ENCODE measurements at places on chromosomes 2 and 18.
A peak's percentile ranks its signal among the peaks of the same experiment; 100 is the strongest.

DNA sequence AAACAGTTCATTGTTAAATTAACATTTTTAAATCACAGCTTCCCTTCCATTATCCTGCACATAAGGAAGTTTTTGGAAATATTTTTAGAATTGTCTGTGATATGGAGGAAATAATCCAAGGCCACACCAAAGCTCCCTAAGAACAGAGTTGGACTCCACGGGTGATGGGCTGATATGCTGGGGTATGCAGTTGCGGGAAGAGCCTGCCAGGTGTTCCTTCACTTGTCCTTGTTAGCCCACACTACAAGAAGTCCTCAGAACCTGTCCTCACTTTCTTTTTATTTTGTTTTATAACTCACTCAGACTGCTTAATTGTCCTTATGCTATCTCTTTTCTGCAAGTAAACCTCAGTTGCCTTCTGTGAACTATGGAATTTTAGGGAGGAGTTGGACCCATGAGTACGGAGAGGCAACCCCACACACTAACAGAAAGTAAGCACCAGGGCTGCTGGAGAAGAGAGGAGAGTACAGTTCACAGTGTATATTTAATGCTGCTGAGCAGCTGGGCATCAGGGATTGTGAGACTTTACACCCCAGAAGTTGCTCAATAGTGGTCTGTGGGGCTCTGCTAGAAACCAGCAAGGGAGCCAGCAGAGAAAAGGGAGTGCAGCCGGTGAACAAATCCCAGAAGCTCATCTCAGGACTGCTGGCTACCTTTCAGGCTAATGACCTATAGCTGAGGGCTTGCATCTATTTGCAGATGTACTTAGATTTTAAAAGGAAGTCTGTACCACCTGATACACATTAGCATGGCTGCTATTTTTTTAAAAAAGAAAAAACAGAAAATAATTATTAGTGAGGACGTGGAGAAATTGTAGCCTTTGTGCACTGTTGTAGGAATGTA lies 280.1 kb upstream of the STON1 start:
- DNase-seq = peak; percentile 57

- peak; percentile 61 for DNase-seq
Observed at GRCh38 chr2:215828528-215829184, 184.7 kb downstream of the MREG start.

DNA sequence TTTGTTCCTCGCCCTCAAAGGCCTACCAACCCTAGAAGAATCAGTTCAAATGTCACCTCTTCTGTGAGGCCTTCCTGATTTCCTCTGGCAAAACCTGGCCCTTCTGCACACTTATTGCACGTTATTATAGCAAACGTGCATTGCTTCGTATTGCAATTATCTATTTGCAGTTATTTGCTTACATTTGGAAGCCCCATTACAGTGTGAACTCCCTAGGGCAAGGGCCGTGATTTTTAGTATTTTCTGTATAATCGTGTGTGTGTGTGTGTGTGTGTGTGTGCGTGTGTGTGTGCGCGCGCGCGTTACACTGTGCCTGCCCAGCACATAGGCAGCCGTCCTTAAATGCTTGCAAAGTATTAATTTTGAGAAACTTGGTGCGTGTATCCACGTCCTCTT lies 460 bp upstream of the SEMA4F start:
- DNase-seq = no peak

GRCh38 chr2:222730366-222730999 lies 59.0 kb downstream of the MOGAT1 start:
- DNase-seq = no peak

DNA sequence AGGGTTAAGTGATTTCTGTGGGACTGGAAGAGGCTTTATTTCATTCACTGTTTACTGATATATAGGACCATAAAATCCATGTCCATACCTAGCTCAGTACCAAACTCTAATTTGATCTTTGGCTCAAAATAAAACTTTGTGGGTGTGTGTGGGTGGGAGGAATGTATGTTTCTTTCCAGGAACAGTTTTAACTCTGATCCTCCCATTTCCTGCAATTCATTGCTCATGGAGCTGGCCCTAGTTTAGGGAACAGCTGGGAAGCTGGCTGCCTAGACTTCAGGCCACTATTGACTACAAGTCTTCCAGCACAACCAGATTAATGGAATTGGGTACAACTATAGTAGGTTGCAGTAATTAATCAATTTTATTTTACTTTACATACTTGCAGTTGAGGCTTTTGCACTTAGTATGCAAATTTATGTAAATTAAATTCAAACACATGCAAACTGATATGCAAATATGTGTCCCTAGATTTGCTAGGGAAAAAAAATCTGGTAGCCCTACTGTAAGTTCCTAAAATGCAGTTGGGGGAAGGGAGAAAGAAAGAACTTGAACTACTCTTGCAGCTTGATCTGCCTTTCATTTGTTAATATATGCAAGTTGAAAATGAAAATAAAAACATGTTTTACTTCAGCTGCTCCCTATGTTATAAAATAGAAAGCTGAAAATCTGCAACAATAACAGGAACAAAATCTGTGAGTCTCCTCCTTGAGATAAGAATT lies 1070.3 kb upstream of the CELF4 start:
- DNase-seq = no peak

- DNase-seq = no peak
Observed at GRCh38 chr2:102977426-102978090, 215.7 kb downstream of the TMEM182 start.

- DNase-seq = no peak
Observed at GRCh38 chr2:237901932-237902850, 42.8 kb downstream of the RAMP1 start.

GRCh38 chr2:100813527-100813926 lies 6.4 kb upstream of the NPAS2 start:
- DNase-seq = peak; percentile 65

- no peak for DNase-seq
Observed at GRCh38 chr2:127632592-127633489, 13.1 kb upstream of the GPR17 start.

DNA sequence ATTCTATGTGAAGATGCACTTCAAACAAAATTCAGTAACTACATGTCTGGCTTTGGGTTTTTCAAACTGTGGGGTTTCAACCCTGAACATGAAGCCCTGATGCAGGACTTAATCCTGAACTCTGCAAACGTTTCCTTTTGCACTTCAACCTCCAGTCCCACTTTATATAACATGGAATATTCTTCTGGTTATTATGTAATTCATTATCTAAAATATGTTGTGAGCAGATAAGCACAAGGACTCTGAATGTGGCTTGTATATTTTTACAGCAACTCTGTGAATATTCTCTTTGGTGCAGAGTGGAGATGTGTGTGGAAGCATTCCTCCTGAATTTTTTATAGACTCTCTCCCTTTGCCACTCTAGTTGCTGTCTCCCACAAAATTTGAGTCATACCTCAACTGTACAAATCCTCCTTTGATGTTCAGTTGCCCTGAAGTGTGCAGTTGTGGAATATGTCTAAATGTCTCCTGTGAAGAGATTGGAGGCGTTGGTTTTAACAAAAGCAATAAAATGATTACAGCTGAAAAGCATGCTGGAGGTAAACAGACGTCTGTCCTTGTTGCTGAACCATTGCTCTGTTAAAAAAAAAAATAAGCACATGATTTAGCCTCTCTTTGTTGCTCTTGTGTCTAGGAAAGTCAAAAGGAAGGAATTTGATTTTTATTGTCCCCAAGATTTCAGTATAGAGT lies 205.1 kb upstream of the NRP2 start:
- no peak for DNase-seq

DNA sequence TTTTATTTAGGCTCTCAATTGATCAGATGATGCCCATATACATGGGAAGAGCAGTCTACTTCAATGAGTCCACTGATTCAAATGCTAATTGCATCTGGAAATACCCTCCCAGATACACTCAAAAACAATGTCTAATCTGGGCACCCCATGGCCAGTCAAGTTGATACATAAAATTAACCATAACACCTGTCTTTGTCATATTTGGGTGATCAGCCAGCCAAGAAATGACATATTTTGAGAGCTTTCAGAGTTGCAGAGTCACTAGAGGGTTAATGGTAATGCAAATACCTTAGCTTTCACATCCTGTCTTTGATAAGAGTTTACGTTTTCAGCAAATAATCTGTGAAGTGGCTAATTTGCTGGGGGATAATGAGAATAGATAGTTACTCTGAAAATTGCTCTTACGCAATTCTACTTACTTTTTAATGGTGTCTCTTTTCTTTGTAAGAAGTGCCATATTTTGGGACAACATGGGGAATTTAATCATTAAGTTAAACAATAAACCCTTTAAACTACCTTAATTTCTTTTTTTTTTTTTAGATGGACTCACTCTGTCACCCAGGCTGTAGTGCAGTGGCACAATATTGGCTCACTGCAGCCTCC lies 49.1 kb downstream of the CCDC195 start:
- DNase-seq = no peak

DNA sequence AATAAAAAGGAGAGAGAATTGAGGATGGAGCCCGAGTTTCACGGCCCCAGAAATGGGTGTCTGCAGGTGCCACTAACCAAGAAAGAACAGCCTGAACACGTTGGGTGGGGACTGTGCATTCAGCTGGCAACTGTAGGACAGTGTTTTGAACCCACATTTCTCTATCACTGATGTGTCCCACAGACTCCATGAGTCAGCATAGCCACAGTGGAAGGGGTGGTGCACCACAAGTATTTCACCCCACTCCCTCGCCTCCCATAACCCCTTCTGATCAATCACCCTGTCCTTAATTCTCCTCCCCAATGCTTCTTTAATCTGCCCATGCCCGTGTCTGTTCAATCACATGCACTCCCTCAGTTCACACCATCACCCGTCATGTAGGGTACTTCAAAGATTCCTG lies 291.5 kb downstream of the ZNF516 start:
- no peak for DNase-seq

DNA sequence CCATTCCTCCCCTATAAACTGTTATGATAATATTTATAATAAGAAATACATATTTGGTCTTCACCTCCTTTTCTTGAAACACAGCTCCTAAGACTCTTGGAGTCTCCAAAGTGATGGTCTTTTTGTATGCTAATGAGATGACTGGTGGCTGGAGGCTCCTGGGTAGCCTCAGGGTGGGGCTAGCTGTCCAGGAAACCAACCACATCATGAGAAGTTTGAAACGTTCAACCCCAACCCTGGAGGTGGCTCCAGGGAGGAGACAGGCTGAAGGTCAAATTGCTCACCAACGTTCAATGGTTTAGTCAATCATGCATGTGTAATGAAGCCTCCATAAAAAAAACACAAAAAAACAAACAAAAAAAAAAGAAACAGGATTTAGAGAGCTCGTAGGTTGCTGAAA lies 298.7 kb upstream of the MGAT5 start:
- DNase-seq = no peak

GRCh38 chr2:108243566-108243965 lies 3.8 kb downstream of the SULT1C3 start:
- DNase-seq = no peak

GRCh38 chr2:126299469-126299976 lies 356.4 kb upstream of the GYPC start:
- DNase-seq = no peak

- no peak for DNase-seq
Observed at GRCh38 chr2:162342321-162342720, 1.6 kb upstream of the GCA start.

- no peak for DNase-seq
Observed at GRCh38 chr2:186532891-186533290, 46.8 kb downstream of the ZC3H15 start.

DNA sequence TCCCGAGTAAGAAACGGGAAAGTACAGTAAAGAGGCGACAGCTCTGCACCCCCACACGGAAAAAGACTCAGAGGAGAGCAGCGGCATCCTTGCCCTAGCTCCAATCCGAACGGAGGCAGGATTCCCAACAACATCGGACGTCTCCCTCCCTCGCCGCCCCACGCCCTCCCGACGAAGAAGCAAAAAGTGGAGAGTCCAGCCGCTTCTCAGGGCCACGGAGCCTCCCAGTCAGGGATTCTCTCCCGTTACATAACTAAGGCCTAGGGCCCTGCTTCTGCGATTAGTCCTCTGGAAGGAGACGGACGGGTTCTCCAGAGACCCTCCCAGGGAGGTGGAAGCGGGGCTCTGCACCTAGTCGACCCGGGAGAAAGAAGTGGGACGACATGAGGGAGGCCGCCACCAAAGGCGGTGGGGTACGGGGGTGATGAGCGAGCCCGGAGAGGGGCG lies 587 bp downstream of the SUMO1 start:
- peak; percentile 74 for DNase-seq

GRCh38 chr2:118490330-118490729 lies 357.1 kb downstream of the EN1 start:
- no peak for DNase-seq

GRCh38 chr2:59693231-59693959 lies 860.1 kb downstream of the BCL11A start:
- DNase-seq = no peak

DNA sequence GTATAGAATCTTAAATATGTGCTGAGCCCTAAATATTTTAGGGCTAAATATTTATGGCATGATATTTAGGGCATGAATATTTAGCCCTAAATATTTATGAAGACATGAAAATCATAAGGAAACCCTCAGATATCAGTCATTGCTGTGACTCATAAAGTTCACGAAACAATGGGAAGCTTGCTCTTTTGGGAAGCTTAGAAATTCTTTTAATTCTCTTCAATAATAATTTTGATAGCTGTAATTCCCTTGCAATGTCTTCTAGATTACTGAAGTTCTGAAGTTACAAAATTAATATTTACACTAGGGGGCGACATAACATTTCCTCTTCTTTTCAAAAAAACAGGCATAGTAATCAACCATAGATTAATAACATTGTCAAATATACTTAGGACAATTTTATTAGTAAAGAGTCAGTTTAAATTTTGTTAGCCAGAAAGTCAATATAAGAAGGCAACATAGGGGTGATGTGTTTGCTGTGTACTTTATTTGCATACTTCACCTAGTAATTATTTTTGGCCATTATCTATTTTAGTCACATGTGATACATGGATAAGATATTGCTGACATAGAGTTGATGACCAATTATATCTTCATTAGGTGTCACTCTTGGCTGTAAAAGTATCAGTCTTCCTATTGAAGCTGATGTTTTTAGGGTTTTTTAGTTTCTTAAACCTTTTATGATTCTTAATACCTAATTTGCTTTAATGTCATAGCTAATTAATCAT lies 13.2 kb downstream of the ZNF804A start:
- DNase-seq = peak; percentile 18

- DNase-seq = no peak
Observed at GRCh38 chr2:65228263-65228750, 676 bp downstream of the ACTR2 start.

DNA sequence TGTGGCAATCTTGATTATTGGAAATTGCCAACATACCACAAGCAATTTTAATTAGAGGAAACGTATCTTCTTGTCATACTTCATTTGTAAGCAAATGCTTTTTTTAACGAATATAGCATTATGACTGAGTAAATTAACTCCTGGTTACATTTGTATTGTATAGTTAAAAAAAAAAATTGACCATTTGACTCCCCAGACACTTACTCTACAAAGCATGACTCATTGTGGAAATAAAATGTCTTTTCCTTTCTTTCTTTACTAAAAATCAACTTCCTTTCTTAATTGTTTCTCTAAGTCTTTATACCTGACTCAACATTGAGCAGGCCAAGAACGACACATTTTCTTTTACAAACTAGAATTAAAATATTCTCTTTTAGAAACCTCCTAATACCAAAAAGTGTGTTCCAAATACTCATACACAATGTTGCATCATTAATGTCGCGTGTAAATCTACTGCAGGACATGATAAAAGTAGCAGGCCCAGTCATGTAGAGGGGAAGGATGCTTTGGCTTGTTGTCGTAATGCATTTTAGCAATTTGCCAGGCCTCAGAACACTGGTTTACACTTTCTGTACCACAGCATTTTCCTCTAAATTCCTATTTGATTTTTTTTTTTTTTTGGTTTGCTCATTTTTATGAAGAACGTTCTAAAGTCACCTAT lies 349.6 kb upstream of the KCNH7 start:
- DNase-seq = no peak

All from GM03348 (cell line).